CD4-positive, alpha-beta memory T cell (primary cell): ENCODE measurements at places on chromosomes 1 and 21. TPM values are rescaled to one million over a fixed set of nuclear protein-coding genes. Genes with fewer than 3 reads are reported as not detected.

SDF4 gene
- total RNA-seq = 138 TPM

LCE5A gene
- total RNA-seq = not detected

ZBTB8A gene
- not detected for total RNA-seq

SNAPIN gene
- 26.4 TPM for total RNA-seq

AIRE gene
- not detected for total RNA-seq

OR2T6 gene
- total RNA-seq = not detected

DIO1 gene
- not detected for total RNA-seq

- H3K27ac ChIP-seq = no peak overlapping the region
- no peaks in the 10 kb centered on the region for H3K4me1 ChIP-seq
- no peaks in the 10 kb centered on the region for H3K36me3 ChIP-seq
- no peak for DNase-seq
- H3K27me3 ChIP-seq = no peaks in the 10 kb centered on the region
Observed at GRCh38 chr1:89900323-89900722, 79.5 kb downstream of the LRRC8D start.

DNA sequence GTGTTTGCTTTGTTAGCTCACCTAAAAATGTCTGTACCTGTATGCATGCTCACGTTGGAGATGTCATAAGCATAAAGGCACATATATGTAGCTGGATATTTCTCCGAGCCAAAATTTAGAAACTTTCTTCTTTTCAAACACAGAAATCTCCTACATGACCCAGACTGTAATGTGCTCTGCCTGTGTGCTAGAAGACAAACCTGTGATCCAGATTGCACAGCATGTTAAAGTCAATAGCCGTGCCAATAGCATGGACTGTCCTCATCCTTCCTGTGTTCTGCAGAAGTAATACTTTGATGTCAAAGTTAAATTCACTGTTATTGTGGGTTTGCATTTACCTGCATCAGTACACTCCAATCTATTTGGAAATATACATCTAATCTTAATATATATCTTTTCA, 346.2 kb upstream of the ZRANB2 start:
- no peak overlapping the region for H3K27ac ChIP-seq
- H3K27me3 ChIP-seq = no peaks in the 10 kb centered on the region
- H3K4me1 ChIP-seq = no peaks in the 10 kb centered on the region
- no peak overlapping the region for H3K4me3 ChIP-seq

DNA sequence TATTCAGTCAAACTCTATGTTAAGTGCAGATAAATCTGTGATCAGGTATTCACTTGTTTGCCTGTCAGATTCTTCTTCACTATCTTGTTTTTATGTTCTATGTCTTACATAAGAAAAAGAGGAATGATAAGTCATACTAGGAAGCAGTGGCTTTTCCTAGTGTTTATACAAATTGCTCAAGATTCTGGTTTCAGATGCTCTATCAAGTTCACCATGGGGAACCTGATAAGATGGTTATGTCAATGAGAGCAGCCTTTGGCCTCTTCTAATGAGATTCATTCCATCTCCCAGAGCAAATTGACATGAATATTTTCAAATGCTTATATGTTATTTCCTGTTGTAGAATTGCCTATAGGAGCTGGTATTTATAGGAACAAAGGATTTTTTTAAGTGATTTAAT, 218.8 kb upstream of the TMPRSS15 start:
- no peaks in the 10 kb centered on the region for H3K36me3 ChIP-seq
- no peak overlapping the region for H3K4me3 ChIP-seq
- DNase-seq = no peak
- H3K27me3 ChIP-seq = no peaks in the 10 kb centered on the region

DNA sequence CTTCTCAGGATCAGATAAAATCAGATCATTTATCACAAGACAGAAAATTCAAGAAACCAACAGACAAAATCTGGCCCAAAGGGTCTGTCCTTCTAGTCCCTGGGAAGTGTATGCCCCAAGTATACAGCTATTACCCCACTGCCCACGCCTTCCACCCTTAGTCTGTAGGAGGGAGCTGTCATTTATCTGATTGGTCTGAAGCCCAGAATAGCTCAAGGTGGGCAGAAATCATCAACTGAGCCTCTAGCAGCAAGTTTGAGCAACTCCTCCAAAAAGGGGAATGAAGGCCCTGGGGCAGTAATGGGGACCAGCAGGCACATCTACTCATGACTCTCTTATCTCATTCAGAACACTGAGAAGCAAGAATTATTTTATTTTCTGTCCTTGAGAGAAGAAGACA, 126.9 kb downstream of the MATN1 start:
- H3K4me1 ChIP-seq = no peaks in the 10 kb centered on the region
- no peak overlapping the region for H3K4me3 ChIP-seq
- DNase-seq = no peak
- no peaks in the 10 kb centered on the region for H3K27me3 ChIP-seq

- no peaks in the 10 kb centered on the region for H3K27me3 ChIP-seq
- no peaks in the 10 kb centered on the region for H3K36me3 ChIP-seq
- H3K4me1 ChIP-seq = peaks cover 16% of the 10 kb centered on the region
- H3K4me3 ChIP-seq = no peak overlapping the region
Observed at GRCh38 chr1:59125676-59126320, 171.1 kb upstream of the FGGY start.

GRCh38 chr1:94304553-94304952, 67.2 kb upstream of the ARHGAP29 start:
- H3K36me3 ChIP-seq = no peaks in the 10 kb centered on the region
- no peak overlapping the region for H3K4me3 ChIP-seq
- no peak overlapping the region for H3K27ac ChIP-seq
- no peak for DNase-seq

DNA sequence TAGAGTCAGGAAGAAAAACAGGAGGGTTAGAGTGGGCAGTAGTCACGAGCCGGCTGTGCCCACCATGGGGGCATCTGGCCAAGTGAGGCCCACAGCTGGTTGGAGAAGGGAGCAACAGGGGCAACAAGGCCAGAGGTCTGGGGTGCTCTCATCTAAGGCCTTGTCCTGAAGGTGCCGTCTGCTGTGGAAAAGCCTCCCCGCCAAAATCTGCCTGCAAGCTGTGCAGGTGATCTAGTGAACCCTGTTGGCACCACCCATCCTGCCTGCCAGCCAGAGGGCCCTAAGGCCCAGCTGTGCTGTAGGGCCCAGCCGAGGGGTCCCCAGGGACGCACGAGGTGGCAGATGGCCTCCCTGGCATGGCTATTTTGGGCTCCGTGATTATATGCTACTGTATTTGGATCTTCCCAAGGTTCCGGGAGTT, 51.3 kb downstream of the LGR6 start:
- DNase-seq = no peak
- no peaks in the 10 kb centered on the region for H3K4me1 ChIP-seq
- no peaks in the 10 kb centered on the region for H3K27me3 ChIP-seq
- no peak overlapping the region for H3K4me3 ChIP-seq
